Stromal cell of bone marrow (primary cell): ENCODE measurements at places on chromosomes 5 and 9.

- DNase-seq = no peak
Observed at GRCh38 chr5:94941122-94941755, 322.8 kb downstream of the SLF1 start.

- DNase-seq = no peak
Observed at GRCh38 chr5:117058740-117059139, 484.1 kb upstream of the SEMA6A start.

- DNase-seq = no peak
Observed at GRCh38 chr9:123217128-123217654, 51.2 kb downstream of the STRBP start.

DNA sequence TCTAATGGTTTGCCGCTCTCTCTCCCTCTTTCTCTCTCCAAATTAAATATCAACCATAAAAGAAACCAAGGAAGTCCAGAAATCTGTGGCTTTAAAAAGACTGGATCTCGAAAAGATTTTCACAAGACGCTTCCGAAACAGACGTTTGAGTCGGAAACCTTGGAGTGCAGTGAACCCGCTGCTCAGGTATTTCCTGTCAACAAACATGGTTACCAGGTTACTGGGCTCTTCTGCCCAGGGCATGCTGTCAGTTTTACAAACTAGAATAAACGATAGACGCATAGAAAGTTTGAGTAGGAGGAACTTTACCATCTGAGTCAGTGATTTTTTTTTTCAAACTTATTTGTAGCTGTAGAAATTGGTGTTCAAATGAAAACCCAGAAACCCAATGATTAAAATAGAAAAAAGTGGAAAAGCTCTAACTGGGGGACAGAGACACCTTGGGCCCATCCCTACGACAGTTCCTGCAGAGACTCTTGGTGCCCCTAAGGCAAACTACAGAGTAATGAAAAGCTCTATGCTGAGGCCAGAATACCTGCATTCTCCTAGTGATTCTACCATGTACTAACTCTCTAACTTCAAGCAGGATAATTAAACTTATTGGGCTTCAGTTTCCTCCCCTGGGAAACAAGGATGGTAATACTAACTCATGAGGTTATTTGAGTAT lies 90.0 kb downstream of the DOCK8 start:
- no peak for DNase-seq

GRCh38 chr9:81394881-81395675 lies 294.3 kb downstream of the TLE1 start:
- no peak for DNase-seq

GRCh38 chr9:4927701-4928100 lies 57.4 kb upstream of the JAK2 start:
- DNase-seq = no peak

DNA sequence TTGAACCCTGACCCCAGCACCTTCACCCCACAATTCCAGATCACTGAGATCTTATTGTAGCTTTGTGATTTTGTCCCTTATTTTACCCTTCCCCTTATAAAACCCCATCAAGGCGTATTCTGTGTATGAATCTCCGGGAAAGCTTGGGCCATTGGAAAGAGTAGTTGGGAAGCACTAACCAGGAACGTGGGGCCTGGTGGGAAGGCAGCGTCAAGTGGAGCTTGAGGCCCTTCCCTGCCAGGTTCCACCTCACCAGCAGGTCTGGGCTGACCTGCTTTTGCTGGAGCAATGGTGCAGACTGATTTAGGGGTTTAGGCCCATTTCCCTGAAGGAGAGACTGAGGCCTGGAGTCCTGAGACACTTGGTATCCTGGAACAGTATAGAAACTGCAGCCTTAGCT lies 9.3 kb downstream of the PHF2 start:
- no peak for DNase-seq

- DNase-seq = no peak
Observed at GRCh38 chr5:102700120-102700831, 54.8 kb upstream of the PAM start.

GRCh38 chr5:111627862-111628261 lies 115.5 kb upstream of the STARD4 start:
- no peak for DNase-seq

DNA sequence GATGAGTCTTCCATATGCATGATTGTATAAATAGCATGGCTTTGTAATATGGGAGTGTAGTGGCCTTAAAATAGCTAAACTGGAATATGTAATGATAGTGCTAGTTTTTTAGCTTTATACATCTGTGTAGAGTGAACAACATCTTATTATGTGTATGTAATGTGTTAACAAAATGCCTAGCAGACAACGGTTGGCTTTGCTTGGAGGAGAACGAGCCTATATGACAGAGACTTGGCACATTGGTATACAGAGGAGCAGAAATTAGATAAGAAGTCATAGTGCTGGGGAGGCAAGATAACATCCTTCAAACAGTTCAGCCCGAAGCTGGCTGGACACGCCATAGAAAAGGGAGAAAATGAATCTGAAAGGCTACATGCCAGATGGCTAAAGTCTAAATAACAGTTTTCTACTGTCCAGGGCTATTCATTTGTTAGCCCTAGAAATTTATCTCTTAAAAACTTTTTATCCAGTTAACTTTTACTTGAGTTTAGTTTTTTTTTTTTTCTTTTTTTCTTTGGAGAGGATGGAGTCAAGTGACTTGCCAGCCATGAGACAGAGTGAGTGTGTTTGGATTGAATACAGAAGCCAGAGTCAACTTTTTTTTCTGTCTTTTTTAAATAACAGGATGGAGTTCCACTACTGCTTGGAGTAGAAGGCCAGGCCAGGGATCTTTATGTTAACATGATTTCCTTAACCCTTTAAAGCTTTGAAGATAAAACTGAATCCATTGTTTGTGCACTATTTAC lies 214.4 kb upstream of the ACTBL2 start:
- peak; percentile 40 for DNase-seq

- peak; percentile 49 for DNase-seq
Observed at GRCh38 chr9:137534256-137535119, 15.7 kb downstream of the PNPLA7 start.

DNA sequence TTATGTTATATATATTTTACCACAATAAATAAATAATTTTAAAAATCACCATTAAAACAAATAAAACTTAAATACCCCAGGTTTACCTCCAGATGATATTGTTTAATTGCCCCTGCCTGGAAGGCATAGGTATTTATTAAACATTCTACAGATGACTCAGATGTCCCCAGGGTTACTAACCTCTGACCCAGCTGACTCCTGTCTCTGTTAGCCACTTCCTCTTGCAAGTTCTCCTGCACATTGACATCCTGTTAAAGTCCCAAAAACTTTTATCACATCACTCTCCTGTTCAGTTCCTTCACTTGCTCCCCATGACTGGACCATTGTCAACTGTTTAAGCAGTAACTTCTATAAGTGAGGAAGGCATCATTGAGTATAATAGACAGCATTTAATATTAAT lies 37.0 kb upstream of the RAB3C start:
- DNase-seq = no peak

GRCh38 chr9:16622541-16622940 lies 247.9 kb downstream of the BNC2 start:
- DNase-seq = no peak

DNA sequence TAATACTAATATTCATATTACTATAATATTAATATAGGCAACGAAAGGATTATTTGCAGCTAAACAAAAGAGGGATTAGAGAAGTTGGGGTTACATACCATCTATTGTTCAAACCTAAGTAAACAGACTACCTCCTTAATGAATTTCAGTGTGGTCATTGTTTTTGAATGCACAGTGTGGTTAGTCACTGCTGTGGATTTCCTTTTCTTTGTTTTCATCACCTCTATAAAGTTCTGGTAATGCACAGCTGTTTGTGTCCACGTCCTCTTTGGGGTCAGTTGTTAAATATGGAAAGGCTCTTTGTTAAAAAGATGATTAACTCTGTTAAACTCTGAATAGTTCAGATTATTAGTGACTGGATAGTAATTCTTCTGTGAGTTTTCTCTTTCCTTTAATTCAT lies 233.6 kb downstream of the MAST4 start:
- no peak for DNase-seq

DNA sequence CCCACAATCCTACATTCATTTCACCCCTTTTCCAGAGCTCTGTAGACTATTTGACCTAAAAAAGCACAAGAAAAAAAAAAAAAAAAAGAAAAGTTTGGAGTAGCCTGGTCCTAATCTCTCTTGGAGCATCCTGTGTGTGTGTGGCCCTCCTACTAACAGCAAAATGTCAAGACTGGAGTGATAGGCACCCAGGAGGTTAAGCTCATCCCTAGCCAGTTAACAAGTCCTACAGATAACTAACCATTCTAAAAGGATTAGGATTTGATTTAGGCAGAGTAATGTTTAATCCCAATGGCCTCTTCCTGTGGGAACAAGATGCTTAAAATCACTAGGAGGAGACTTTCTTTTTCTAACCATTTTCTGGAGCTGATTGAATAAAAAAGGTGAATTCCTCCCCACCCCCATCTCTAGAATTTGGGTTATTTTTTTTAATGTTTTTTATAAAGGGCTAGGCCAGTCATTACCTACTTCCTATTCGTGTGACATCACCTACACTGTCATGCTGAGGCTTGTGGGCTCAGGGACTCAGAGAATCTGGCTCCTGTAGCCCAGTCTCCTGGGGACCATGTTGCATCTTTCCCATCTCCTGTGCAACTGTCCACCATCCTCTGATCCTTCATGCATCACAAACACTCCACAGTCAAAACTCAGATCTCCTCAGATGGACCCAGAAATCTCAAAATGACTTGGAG lies 43.2 kb upstream of the NR3C1 start:
- no peak for DNase-seq

DNA sequence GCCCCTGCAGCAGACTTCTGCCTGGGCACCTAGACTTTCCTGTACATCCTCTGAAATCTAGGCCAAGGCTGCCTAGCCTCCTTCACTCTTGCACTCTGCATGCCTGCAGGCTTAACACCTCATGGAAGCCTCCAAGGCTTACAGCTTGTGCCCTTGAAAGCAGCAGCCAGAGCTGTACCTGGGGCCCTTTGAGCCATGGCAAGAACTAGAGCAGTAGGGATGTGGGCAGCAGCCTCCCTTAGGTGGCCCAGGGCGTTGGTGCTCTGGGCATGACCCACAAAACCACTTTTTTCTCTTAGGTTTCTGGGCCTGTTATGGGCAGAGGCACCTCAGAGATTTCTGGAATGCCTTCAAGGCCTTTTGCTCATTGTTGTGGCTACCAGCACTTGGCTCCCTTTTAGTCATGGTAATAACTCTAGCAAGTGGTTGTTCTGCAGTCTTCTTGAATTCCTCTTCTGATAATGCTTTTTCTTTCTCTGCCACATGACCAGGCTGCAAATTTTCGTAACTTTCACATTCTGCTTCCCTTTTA lies 606.2 kb downstream of the TLE4 start:
- no peak for DNase-seq

DNA sequence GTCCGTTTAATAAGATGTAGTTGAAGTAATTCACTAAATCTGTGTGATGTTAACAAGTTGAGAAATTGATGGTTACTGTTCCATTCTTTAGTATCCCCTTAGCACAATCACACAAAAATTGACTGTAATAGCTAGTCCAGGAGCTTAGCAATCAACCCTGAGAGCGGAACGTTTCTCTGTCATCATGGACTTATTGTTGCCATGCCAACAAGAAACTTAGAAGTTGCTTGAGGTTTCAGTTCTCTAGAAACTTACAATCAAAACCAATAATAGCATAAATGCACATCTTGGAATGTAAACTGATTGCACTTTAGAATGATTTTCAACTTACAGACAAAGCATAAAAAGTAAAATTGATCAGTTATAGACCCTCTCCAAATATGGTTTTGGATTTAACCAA lies 125.4 kb upstream of the ANKH start:
- no peak for DNase-seq

DNA sequence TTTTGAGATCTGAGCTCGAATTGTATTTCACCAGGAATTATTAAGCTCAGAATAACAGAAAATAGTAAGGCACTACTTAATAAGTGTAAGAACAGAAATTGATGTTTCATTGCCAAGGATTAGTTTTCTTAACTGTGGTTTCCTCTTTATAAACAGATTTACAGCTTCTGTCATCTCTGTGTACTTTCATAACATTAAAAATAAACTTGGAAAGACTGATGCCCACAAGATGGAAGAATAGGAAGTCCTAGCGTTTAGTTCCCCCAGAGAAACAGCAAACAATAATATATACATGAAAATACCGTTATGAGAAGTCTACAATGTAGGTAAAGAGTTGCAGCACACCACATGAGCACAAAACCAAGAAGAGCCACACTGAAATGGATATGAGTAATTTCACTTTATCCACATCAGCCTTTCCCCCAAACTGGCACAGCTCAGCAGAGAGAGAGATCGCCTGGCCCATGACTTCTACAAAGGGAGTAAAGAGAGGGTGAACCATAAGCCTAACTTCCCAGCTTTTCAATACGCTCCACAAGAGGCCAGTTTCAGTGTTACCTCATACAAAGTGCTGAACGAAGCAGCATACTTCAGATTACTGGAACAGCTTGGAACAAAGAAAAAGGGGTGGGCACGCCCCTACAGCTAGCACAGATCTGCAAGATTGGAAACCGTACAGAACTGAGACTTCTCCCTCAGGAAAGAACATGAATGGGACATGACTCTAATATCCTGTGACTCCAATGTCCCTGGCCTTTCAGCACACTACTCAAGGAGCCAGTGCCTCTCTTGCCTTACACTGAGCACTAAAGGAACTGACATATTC lies 75.4 kb downstream of the EMB start:
- peak; percentile 21 for DNase-seq

GRCh38 chr5:113124265-113124664 lies 147.7 kb downstream of the DCP2 start:
- DNase-seq = no peak

GRCh38 chr5:149408252-149409099 lies 29.4 kb upstream of the IL17B start:
- DNase-seq = no peak

DNA sequence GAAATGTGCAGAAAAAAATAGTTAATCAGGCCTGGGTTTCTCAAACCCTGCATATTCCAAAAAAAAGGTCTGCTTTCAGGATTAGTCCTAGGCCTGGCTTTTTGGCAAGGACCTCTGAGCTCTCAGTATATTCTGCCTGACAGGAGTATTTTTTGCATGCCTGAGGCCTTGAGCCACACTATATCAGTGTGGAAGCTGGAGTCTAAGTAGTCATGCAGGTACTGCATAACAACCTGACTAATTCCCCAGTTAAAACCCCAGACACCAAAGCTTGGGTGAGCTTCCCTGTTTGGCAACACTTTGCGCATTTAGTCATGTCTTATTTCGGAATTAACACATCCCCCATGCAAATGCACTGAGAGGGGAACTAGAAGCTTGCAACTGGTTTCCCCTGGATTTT lies 359.5 kb downstream of the CETN3 start:
- DNase-seq = no peak

GRCh38 chr5:6649186-6649585 lies 15.9 kb downstream of the SRD5A1 start:
- DNase-seq = no peak

DNA sequence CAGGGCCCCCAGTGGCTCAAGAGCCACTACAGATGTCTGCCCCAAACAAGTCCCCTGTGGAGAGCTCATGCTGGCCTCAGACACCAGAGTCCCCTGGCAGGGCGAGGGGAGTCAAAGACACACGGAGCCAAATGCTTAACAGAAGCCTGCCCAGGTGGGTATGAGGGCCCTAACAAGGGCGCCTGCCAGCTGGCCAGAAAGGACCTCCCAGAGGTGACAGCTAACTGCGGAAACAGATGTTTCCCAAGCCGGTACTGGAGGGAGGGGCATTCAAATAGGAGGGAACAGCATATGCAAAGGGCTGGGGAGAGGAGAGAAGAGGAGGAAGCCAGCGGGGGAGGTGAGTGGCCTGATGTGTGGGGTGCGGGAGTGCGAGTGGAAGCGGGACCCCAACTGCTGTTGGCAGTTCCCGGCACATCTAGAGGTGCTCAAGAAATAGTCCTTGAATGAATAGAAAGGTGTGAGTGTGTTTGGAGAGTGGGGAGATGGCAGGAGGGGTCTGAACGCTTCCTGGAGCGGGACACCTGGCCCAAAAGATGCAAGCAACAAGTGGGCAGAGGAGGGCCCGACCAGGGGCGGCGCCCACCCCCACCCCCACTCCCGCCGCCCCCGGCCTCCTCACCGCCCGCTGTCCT lies 824 bp downstream of the MXD3 start:
- no peak for DNase-seq
